ENCODE measurements at places on chromosomes 16 and 17. TPM values are rescaled to one million over a fixed set of nuclear protein-coding genes. Genes with fewer than 3 reads are reported as not detected.

DNA sequence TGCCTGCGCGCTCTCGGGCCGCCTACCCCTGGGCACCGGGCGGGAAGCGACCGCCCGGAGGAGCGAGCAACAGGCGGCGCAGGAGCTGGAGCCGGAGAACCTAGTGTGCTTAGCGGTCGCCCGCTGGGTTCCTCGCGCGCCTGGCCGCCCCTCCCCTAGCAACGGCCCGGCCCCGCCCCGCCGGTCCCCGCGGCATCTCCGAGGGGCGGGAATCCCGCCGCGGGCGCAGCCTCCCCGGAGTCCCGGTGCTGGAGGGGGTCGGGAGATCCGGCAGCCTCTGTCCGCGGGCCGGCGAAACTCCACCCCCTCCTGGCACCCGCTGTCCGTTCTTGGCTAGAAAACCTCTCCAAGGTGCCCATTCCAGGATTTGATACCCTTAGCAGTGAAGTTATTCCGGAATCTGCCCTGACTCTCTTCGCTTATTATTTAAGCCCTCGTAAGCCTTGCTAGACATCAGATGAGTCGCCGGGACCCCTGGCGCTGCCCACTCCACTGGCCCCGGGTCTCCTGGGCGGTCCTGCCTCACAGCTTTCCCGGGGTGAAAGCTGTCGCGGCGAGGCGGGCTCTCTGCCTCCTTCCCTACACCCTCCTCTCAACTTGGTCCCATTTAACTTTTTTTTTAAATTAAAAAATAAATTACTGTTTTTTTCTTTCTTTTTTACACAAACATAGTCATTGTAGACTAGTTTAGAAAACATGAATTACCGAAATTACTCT lies at the start of gene RPRML:
Gene RPRML (minus strand): TSS at position 107 of the 717 bp plus-strand sequence. CDS start 246 bp downstream, outside the sequence.
- H3K27ac ChIP-seq: no peak within 1 kb of the TSS
- no peak for DNase-seq
- H3K36me3 ChIP-seq: no peaks in the 10 kb centered on the region
- peaks cover 34% of the 10 kb centered on the region for H3K27me3 ChIP-seq
- H3K4me1 ChIP-seq: peaks cover 10% of the 10 kb centered on the region

TPSG1 gene
- total RNA-seq: 0.73 TPM

DNA sequence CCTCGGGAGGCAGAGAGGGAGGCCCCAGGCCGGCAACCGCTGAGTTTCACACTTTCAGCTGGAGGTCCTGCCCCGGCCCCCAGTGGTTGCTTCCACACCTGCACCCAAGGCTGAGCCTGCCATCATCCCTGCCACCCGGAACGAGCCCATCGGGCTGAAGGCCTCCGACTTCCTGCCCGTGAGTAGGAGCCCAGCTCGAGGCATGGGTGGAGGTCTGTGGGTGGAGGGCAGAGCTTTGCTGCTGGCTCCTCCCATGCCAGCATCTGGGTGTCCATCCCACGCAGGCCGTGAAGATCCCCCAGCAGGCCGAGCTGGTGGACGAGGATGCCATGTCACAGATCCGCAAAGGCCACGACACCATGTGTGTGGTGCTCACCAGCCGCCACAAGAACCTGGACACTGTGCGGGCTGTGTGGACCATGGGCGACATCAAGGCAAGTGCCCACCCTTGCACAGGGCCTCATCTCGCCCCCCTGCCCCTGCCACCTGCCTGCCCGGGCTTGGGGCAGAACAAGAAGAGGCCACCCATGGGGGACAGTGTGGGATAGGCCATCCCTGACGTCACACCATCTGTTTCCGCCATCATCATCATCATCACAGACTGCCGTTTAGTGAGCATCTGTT lies 19.6 kb downstream of the KATNB1 start:
- no peak overlapping the region for H3K27ac ChIP-seq
- no peaks in the 10 kb centered on the region for H3K27me3 ChIP-seq
- no peaks in the 10 kb centered on the region for H3K4me1 ChIP-seq
- no peak for DNase-seq
- no peak overlapping the region for H3K4me3 ChIP-seq

DNA sequence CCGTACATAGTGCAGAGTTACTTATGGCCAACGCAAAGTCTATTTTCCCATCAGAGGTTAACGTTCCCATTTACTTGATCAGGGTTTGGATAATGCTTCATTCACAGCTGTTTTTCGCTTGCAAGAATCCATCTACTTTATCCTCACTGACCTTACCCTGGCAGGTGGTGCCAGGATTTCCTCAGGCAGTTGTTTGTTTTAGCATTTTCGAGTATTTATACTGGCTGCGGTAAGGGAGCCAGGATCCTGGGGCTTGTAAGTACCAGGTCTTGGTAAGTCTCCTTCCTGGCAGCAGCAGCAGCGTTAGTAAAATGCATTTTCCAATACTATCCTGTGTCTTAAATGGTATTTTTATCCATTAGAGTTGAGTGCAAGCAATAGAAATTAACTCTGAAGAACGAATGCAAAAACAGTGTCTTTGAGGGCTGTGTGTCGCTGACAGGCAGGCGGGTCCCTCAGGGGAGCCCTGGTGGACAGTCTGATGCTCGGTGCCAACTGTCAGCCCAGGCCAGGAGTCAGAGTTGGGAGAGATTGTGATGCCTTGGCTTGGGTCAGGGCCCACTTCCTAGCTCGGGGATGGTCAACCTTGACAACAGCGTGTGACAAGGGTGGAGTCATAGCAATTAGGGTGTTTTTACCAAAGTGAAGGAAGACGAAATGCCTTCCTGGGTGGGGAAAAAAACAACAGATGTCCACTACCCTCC lies 92.4 kb upstream of the HSBP1 start:
- peak; percentile 61 for DNase-seq
- H3K27ac ChIP-seq: no peak overlapping the region
- no peaks in the 10 kb centered on the region for H3K36me3 ChIP-seq
- H3K4me3 ChIP-seq: no peak overlapping the region

DNA sequence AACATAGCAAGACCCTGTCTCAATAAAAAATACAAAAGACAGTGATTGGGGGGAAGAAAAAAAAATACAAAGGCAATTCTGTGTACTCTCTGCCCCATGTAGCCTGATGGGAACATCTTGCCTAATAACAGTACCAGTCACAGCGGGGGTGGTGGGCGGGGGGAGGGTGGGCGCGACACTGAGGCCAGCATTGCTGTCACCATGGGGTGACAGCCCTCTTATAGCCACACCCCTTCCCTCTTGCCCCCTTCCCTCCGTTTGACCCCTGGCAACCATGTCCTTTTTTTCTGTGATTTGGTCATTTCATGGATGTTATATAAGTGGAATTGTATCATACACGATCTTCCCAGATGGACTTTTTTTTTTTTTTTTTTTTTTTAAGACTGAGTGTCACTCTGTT lies 80.9 kb downstream of the DNAH17 start:
- no peak overlapping the region for H3K27ac ChIP-seq
- H3K4me1 ChIP-seq: no peaks in the 10 kb centered on the region
- DNase-seq: no peak

- H3K27me3 ChIP-seq: peaks cover 5% of the 10 kb centered on the region
- no peak overlapping the region for H3K27ac ChIP-seq
- no peak for DNase-seq
- no peak overlapping the region for H3K4me3 ChIP-seq
- no peaks in the 10 kb centered on the region for H3K36me3 ChIP-seq
Measured at GRCh38 chr16:27795992-27796614, 246.2 kb downstream of the KATNIP start.

EPX gene
- total RNA-seq: not detected

GRCh38 chr17:40671282-40671681 lies 6.3 kb upstream of the KRT222 start:
- no peaks in the 10 kb centered on the region for H3K4me1 ChIP-seq
- H3K4me3 ChIP-seq: no peak overlapping the region
- H3K36me3 ChIP-seq: no peaks in the 10 kb centered on the region
- H3K27me3 ChIP-seq: no peaks in the 10 kb centered on the region

- no peak overlapping the region for H3K4me3 ChIP-seq
- DNase-seq: no peak
- no peaks in the 10 kb centered on the region for H3K36me3 ChIP-seq
- H3K27me3 ChIP-seq: no peaks in the 10 kb centered on the region
Measured at GRCh38 chr17:31553506-31553905, 162.0 kb downstream of the RAB11FIP4 start.

DNA sequence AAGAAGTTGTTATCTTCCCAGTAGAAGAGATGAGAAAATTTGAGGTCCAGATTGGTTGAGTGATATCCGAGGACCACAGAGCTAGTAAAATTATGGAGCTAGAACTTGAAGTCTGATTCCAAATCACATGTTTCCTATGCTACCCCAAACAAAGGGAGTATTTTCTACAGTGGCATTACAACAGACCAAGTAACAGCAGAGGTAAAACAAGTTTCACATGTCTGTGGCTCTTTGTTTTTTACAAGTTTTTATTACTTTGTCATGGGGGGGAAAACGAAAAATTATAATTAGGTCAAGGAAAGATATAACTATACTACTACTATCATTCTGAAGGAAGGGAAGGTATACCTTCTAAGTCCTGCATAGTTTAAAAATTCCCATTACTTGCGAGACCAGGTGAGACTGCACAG lies 49.4 kb downstream of the KANSL1 start:
- no peak overlapping the region for H3K4me3 ChIP-seq
- no peaks in the 10 kb centered on the region for H3K36me3 ChIP-seq
- H3K4me1 ChIP-seq: no peaks in the 10 kb centered on the region
- no peaks in the 10 kb centered on the region for H3K27me3 ChIP-seq
- H3K27ac ChIP-seq: peak overlapping the region; percentile 29

- no peak overlapping the region for H3K4me3 ChIP-seq
- no peaks in the 10 kb centered on the region for H3K27me3 ChIP-seq
- H3K27ac ChIP-seq: no peak overlapping the region
- H3K4me1 ChIP-seq: no peaks in the 10 kb centered on the region
Measured at GRCh38 chr16:71428385-71428784, 13.5 kb downstream of the TLE7 start.

DNA sequence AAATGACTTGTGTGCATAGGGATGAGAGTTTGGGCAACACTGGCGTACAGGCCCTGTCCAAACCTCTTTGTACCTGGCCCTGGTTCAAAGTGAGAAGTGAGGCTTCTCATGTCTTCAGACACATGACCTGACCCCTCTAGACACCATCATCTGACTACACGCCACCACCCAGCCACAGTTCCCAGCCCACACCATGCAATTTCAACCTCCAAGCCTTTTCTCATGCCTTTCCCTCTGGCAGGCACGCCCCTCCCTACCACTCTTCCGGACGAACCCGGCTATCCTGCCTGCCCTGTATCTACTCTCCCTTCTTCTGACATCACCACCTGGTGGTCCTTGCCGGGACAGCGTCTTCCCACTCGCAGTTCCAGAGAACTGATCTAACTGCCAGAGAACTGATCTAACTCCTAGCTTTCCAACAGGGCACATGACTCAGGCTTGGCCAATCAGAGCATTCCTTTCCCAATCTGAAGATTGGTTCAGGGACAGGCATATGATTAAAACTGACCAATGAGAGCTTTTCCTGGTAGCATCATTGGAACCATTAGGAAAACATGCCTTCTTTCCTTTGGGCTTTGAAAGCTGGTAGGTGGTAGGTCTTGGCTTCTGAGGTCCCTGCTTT lies 27.1 kb upstream of the IL21R start:
- no peak overlapping the region for H3K4me3 ChIP-seq
- no peak for DNase-seq
- no peaks in the 10 kb centered on the region for H3K4me1 ChIP-seq
- no peaks in the 10 kb centered on the region for H3K27me3 ChIP-seq

ABCA6 gene
- 61.2 TPM for total RNA-seq

PRR35 gene
- total RNA-seq: not detected

SERPINF2 gene
- total RNA-seq: 21.3 TPM

DNA sequence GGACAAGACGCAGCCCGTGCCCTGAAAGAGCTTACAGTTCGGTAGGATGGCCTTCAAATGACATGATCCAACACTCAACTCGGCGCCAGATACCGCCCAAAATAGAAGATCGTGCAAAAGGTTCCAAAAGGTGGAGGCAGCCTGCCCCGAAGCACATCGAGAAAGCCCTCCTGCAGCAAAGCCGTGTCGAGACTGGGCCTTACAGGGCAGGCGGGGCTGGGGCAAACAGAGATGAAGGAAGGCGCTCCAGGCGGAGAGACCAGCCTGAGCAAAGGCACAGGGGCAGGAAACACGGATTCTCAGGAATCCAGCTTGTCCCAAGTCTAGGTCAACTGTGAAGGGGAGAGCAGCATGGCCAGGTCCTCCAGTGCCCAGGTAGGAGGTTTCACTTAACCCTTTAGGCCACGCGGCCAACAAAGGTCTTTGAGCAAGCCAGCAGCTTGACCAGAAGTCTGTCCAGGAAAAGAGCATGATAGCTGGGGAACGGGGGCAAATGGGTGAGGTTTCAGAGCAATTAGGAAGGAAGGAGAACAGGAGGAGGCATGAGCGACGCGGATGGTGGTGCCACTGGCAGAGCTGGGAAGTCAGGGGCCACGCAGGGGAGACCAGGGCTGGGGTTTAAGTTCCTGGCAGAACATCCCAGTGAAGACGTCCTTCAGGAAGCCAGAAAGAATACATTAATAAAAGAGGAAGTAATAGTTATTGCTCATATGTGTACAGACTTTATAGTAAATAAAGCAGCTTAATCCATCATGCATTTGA lies 21.2 kb upstream of the EIF1 start:
- DNase-seq: no peak
- no peaks in the 10 kb centered on the region for H3K27me3 ChIP-seq
- H3K4me1 ChIP-seq: peaks cover 9% of the 10 kb centered on the region
- H3K4me3 ChIP-seq: no peak overlapping the region
- H3K27ac ChIP-seq: peak overlapping the region; percentile 94

UTS2R gene
- total RNA-seq: not detected

DNA sequence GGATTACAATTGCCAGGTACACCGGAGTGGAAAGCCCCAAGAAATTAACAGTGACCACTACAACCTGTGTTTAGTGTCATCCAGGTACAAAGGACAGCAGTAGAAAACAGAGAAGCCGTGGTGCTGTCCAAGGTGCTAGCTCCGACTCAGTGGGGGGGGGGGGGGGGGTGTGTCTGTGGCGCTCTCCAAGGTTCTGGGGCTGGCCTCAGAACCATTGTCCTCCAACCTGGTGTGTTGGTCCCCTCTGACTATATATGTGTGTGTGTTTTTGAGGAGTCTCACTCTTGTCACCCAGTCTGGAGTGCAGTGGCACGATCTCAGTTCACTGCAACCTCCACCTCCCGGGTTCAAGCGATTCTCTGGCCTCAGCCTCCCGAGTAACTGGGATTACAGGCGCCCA lies 5.8 kb upstream of the ZNF23 start:
- no peak overlapping the region for H3K4me3 ChIP-seq
- no peak for DNase-seq
- no peaks in the 10 kb centered on the region for H3K36me3 ChIP-seq
- H3K27me3 ChIP-seq: no peaks in the 10 kb centered on the region
- H3K4me1 ChIP-seq: no peaks in the 10 kb centered on the region
- no peak overlapping the region for H3K27ac ChIP-seq
